ENCODE measurements at places on chromosomes 5 and 9. TPM values are rescaled to one million over a fixed set of nuclear protein-coding genes. Genes with fewer than 3 reads are reported as not detected.

Gene CLTB
- 122 TPM for total RNA-seq

Gene BRINP1
- not detected for total RNA-seq

Gene C5orf52
- total RNA-seq, result not detected

GRCh38 chr9:37761511-37761910 lies 7.9 kb downstream of the TRMT10B start:
- DNase-seq, result peak; percentile 88

GRCh38 chr5:36526537-36526936 lies 79.9 kb upstream of the SLC1A3 start:
- DNase-seq, result no peak

DNA sequence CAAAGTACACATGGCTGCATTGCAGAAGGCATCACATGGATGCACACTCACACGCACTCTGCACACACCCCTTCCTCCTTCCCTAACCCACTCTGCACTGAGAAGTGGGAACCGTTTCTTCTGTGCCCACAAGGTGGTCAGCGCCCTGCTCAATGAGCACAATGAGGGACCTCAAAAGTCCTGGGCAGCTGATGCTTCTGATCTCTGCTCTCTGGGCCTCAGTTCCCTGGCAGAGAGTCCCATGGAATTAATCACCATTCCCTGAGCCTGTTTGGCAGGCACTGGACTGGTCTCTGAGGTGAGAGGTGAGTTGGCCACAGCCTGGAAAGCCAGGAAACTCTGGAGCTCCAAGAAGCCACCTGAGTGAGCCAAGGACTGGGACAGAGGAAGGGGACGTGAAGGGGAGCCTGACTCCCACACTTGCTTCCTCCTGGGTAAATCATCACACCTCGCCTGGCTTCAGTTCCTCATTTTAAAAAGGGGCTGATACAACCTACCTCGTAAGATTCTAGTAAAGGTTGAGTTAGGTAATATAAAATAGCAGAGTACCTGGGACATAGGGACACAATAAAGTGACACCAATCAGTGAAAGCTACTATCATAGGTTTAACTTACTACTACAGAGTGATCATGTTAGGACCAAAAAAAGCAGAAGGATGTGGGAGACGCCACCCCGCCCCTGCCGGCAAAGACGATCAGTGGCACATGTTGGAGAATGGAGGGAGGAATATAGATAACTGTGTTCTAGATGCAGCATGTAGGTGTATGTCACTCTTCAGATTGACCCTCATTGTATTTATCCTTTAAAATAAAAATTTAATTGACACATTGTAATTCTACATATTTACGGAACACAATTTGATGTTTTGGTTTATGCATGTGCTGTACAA lies 21.1 kb upstream of the IGFBPL1 start:
- no peak for DNase-seq

GRCh38 chr5:176908675-176909368 lies 9.7 kb upstream of the HK3 start:
- no peak for DNase-seq

DNA sequence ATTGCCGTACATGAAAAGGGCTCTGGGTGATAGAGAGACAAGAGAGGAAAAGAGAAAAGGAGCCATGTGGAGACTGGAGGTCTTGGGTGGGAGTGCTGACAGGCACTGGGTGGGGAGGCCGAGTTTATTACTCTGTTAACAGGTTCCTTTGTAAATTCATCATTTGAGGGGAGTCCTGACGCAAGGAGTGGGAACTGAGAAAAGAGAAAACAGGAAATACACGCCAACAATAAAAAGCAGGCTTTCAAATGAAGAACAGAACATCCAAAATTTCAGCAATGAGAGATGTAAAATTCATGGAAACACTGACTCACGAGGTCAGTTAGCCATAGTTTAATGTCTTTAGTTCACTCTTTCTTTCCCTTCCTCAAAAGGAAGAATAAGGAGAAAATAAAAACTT lies 342.8 kb downstream of the TMEM167A start:
- no peak for DNase-seq

Gene SERF1A
- 2.2 TPM for total RNA-seq

Gene ZNF483
- total RNA-seq, result 1.4 TPM

DNA sequence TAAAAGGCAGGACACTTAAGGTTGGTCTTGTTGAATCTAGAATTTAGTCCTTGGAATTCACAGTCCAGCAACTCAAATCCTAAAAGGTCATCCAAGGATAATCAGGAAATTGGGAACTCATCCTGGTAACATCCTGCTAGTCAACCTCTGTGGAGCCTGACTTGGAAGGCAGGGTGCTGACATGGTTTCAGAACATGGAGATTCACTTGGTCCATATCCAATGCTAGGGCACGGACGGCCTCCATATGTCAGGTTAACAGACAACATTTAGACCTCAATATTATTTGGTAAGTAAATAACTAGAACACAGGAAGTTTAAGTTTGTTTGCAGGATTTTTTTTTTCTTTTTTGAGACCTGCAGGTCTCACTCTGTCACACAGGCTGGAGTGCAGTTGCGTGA lies 783 bp upstream of the DNAH5 start:
- DNase-seq, result no peak

Gene IL3
- not detected for total RNA-seq

DNA sequence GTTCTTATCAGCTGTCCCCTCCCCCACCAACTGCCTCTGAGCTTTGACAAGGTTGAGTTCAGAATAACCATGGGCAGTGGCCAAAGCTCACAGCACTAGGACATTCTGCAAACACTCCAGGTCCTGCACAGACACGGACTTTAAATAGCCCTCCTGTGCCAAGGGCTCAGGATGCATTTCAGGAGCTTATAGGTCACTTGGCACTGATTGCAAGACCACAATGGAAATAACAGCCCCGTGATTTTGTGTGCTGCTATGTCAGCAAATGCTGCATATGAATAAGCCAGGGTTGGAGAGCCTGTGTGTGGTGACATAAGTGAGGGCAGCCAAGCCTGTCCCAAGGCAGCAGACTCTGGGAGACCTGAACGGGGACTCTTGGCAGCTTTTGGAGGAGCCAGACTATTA lies 150.7 kb downstream of the DMRT2 start:
- no peak for DNase-seq

- DNase-seq, result peak; percentile 45
Measured at GRCh38 chr9:136901516-136902258, 15.4 kb downstream of the TRAF2 start.

- no peak for DNase-seq
Measured at GRCh38 chr9:33223696-33224095, 16.3 kb upstream of the SPINK4 start.

- DNase-seq, result no peak
Measured at GRCh38 chr9:21589344-21590056, 107.4 kb upstream of the IFNE start.

DNA sequence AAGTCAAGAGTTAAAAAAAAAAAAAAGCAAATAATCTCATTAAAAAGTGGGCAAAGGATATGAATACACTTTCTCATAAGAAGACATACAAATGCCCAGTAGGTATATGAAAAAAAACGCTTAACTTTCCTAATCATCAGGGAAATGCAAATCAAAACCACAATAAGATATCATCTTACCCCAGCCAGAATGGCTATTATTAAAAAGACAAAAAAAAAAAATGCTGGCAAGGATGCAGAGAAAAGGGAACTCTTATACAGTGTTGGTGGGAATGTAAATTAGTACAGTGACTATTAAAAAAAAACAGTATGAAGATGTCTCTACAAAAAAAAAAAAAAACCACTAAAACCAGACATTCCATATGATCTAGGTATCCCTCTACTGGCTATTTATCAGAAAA lies 79.4 kb downstream of the LPAR1 start:
- DNase-seq, result no peak

- no peak for DNase-seq
Measured at GRCh38 chr5:11104651-11105112, 343.6 kb upstream of the DAP start.

Gene SIGMAR1
- total RNA-seq, result 38.6 TPM
